ACHN (cell line): ENCODE measurements at places on chromosomes 5 and 9.
A peak's percentile ranks its signal among the peaks of the same experiment; 100 is the strongest.

- peak; percentile 42 for DNase-seq
Measured at GRCh38 chr5:142143878-142144277, 35.3 kb downstream of the NDFIP1 start.

GRCh38 chr5:162068412-162068811 is 839 bp downstream of the GABRG2 start:
- DNase-seq = peak; percentile 67

GRCh38 chr5:33129309-33129708 is 311.5 kb upstream of the TARS1 start:
- DNase-seq = no peak

- peak; percentile 68 for DNase-seq
Measured at GRCh38 chr5:154197801-154198491, 7.4 kb downstream of the GALNT10 start.

- no peak for DNase-seq
Measured at GRCh38 chr5:159588941-159589340, 258.7 kb upstream of the IL12B start.

- DNase-seq = no peak
Measured at GRCh38 chr5:137734331-137734730, 1.6 kb downstream of the KLHL3 start.

- DNase-seq = no peak
Measured at GRCh38 chr5:102589661-102590060, 90.9 kb upstream of the SLCO6A1 start.

GRCh38 chr9:19431361-19432171 is 22.8 kb downstream of the ACER2 start:
- DNase-seq = no peak

DNA sequence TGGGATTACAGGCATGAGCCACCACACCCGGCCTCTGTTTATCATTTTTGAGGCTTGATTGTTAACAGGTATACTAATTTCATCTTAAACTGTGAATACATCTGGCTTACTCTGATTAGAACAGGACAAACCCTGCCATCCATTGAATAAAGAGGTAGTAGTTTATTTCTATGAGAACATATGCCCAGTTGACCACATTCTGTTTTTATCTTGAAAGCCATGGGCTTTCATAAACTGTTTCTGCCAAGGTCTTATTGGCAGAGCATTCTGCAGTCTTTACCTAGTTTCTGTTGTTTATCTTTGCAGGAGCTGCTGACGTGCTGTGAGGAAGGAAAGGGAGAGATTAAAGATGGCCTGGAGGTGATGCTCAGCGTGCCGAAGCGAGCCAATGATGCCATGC is 184.9 kb upstream of the OTULINL start:
- no peak for DNase-seq

GRCh38 chr9:134971196-134971595 is 53.5 kb upstream of the FCN1 start:
- DNase-seq = no peak

DNA sequence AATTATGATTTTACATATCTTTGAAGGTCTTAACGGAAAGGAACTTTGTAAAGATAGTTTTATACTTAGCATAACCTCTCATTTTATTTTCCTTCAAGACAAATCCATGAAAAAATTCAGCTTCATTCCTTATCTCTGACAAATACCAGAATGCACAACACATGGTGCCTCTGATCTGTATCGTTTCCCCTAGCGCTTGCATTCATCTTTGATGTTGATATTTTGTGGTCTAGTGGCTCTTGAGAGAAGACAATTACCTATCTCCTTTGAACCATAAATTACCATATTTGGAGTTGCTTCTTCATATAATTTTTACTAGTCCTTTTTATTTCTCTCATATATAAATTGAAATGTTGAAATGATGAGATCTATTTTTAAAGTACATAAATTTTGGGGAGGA is 551.3 kb downstream of the PDE4D start:
- no peak for DNase-seq

DNA sequence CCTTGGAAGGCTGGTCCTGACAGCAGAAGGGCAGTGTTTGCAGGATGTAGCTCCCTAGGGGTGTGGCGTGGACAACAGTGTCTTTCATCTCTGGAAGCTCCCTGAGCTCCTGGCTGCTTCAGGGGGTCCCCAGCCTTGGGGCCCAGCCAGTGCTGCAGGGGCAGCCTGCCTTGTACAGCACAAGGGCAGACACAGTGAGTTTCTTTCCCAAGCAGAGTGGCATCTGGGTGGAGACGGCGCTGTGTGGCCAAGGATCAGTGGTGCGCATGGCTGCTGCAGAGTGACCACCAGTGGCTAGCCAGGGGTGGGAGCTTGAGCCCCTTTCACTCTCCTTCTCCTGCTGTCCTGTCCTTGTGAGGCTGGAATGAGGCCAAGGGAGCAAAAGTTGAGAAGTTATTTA is 7.6 kb upstream of the IRX4 start:
- no peak for DNase-seq

- no peak for DNase-seq
Measured at GRCh38 chr5:143129910-143130612, 273.4 kb downstream of the NR3C1 start.

GRCh38 chr9:13282998-13283397 is 3.5 kb upstream of the MPDZ start:
- DNase-seq = no peak
